Stimulated activated CD4-positive, alpha-beta T cell treated with anti-CD3 and anti-CD28 coated beads, Interleukin-1b, Interleukin-23, amount 100 ng/mL, for 4 hours (primary cell): ENCODE measurements at places on chromosomes 2 and 18.

DNA sequence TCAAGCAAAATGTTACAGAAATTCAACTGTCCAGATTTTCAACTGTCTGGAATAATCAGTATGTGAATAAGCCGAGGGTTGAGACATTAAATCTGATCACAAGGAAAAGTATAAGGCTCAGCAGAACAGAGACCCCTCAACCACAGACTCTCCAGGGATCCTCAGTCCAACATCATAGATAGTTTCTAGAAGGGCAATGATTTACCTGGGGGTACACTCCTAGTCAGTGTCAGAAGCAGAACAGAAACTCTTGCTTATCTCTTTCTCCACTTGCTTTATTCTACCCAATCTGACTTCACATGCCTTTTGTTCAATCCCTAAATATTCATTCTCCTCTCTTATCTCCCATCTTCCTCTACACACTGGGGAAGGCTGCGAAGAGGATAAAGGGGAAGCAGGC is 36.4 kb downstream of the ICOS start:
- DNase-seq: no peak

DNA sequence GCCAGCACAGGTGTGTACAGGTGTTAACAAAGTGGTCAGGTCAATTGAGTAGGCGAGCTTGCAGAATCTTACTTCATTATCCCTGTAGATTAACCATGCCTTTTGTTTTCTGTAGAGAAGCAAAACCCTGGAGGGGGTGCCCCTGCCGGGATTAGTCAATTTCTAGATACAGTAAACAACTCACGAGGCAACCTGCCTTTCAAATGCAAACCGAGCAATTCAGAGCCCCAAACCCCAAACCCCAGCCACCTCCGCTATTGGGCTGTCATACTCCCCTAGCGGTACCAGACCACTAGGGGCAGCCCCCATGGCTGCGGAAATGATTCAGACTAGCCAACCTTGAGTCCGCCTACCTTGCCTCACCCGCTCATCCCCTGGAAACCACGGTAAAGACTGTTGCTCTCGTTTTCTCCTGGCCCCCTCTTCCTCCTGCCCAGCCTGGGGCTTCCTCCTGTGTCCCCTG is 61.4 kb upstream of the KIF5C start:
- peak; percentile 51 for DNase-seq

DNA sequence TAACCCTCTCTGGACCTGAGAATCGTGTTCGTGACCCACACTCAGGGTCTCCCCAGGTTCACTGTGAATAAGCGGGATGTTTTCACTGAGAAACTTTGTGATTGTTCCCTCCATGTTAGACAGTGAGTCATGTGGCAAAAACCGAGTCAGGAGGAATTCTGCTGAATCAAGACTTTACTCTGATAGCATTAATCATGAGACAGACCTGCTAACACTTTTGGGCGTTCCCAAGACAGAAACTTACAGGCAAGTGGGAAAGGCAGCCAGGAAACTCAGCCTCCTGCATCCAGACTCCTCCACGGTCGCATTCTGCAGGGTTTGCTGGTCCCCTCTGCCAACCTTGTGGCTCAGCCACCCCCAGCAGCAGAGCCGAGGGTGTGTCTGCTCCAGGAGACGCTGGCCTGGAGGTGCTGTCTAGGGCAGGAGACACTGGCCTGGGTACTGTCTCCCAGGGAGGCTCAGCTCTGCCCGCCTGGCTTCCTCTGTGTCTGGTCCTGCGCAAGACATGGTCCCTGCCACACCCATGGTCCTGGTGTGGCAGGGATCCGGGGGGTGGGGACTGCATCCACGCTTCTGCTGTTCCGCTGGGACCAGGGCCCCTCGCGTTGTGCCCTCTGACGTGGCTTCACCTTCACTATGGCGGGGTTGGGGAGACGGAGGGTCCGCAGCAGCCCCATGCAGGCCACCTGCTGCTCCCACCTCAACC is 177.4 kb downstream of the TWIST2 start:
- no peak for DNase-seq

- DNase-seq: no peak
Observed at GRCh38 chr2:118169359-118170005, 81.2 kb downstream of the INSIG2 start.

DNA sequence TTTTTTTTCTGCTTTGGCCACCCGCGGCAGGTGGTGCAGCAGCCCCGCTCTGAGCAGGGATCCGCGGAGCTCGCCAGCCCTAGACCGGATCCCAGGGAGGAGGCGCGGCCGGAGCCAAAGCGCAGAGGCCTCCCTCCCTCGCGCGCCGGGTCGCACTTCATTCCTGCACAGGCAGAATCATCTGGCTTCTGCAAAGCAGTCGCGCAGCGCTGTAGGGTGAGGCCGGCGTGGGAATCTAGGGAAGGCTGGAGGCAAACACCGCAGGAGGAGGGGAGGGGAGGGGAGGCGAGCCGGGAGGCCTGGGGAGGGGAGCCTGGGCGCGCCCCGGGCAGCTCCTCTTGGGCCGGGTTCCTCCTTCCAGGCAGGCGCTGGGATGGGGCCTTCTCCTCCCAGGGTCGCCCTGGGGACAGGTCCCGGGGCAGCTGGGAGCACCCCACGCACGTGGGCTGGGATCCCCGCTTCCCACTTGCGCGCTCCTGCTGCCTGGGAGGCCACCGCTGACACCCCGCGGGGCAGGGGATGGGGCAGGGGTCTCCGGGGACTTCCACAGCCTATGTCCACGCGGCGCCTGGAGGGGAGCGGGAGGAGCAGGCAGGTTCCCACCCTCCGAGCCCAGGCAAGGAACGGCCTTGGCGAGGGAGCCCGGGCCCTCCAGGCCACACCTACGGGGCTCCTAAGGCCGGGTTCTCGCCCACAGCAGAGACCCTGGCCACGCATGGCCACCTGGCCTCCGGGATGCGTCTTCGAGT is 45.0 kb downstream of the MBP start:
- no peak for DNase-seq

- DNase-seq: no peak
Observed at GRCh38 chr2:25598911-25599310, 74.5 kb downstream of the DTNB start.

DNA sequence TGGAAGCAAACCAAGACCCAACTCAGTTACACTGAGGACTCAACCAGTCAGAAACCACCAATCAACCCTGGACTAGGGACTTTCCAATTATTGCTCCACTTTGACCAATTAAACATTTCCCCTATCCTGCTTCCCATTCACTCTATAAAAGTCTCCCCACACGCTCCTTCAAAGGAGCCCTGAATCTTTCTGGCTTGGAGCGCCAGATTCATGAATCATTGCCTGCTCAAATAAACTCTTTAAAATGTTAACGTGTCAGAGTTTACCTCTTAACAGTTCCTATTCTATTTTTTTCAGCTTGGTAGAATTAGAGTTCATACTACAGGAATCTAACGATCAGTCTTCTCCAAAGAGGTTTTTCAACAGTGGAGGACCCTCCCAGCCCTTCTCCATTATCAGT is 20.7 kb upstream of the SULT1C2 start:
- no peak for DNase-seq

GRCh38 chr2:11680182-11680900 is 10.3 kb upstream of the NTSR2 start:
- DNase-seq: no peak

DNA sequence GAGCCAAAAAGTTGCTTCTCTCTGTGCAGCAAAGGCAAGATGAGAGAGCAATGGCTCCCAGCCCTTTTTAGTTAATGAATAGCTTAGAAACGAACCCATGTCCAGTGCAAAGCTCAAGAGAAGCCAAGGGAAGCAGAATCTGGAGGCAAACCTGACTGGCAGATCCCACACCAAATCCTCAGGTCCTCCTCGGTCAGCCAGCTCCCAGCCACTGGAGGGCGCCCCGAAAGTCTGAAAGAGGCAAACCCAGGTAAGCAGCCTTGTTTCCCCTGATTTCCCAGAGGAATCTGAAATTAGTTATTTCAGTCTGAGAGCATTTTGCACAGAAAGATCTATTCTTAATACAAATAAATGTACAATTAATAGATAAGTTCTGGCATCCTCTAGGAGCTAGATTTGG is 71.3 kb upstream of the PID1 start:
- DNase-seq: no peak

GRCh38 chr2:27369471-27370025 is 590 bp downstream of the EIF2B4 start:
- DNase-seq: no peak

DNA sequence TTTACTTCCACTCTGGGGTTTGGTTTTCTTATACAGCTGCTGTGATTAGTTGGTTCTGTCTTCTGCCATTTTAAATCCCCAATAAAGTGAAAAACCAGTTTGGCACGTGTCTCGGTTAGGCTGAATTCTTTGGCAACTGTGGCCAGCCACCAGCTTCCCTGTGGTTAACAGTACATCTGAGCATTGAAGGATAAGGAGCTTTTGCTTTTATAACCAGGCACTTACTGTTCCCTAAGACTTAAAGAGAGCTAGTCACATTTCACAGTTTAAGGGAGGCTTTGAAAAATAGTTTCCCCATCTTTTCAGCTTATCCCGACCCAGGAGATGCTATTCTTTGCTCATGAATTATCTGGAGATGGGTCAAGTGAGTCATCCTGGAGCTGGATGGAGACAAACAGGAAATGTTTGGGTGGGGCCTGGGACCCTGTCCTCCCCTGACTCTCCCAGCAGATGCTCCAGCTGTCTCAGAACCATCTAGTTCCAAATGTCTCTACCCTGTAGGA is 57.3 kb upstream of the EML6 start:
- no peak for DNase-seq

GRCh38 chr2:116669782-116670181 is 1144.7 kb upstream of the DDX18 start:
- DNase-seq: no peak

- DNase-seq: no peak
Observed at GRCh38 chr2:127229555-127229954, 9.5 kb upstream of the CYP27C1 start.

DNA sequence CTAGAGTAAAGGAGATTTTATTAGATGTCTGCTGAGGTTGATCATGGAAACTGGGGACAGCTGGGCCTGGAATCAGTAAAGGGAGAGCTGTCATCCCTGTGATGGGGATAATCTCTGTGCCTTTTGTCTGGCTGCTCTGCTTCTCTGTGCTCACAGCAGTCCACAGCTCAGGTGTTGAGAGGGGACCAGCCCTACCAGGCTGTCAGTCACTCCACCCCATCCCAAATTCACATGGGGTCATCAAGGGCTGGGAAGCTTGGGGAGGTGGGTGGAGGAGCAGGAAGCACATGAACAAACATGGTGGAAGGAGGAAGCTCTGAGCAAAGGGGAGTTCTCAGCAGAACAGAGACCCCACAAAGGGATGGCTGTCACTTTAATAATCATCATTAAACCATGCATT is 13.7 kb upstream of the LRRFIP1 start:
- DNase-seq: no peak

DNA sequence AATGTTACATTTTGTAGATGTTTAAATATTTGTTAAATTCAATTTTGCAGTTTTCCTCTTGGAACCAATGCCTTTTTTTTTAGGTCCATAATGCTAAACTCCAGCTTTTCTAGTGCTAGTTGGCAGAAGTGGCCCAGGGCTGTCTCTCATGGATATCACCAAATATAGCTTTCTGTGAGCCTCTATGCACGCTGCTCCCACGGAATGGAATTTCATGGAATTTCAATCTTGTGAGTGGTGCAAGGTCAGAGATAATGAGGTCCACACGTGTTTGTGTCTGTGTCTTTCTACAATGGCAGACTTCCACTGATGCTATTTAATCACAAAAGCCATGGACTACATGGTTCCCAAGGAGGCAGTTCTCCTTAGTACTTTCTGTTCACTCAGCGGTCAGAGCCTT is 191.5 kb upstream of the PARD3B start:
- DNase-seq: no peak

GRCh38 chr18:63603772-63604171 is 16.6 kb downstream of the SERPINB13 start:
- no peak for DNase-seq

GRCh38 chr2:12547566-12548170 is 169.1 kb upstream of the TRIB2 start:
- no peak for DNase-seq

DNA sequence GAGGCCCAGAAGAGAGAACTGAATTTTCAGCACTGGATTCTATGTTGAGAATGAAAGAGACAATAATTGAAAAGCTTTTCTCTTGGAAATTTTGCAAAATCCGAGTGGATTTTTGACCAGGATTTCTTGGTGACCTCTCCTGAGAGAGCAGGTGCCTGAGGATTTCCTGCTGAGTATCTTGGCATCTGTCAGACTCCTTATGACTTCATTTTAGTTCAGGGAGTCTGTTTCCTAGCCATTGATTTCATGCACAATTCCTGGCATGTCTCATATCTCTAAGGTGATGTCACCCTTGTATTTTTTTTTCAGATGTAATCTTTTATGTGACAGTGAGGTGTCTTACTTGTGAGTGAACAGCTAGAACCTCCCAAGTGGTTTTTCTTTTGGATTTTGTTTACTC is 195.9 kb downstream of the NEDD4L start:
- no peak for DNase-seq

DNA sequence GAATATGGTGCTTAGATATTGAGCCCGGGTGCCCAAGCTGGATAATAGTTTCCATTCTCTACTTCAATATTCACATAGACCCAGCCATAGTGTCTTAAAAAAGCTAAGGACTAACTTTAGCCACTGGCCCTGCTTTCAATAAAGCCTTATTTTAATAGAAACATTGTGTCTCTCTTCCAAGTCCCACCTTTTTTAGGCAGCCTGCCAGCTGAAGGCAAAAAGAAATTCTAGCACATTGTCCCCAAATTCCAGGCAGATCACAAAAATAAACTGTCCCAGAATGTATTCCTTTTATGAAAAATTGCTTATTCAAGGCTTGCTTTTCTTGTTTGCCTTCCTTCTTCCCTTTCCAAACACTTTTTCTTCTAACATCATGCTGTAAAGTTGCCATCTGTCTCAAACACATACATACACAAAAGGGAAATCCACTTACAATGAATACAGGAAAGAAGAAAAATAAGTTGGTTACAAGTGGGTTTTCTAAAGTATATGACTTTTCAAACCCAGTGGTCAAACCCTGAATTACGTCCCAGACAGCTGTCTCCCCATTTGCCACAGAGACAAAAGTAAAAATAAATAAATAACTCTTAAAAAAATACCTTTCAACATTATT is 778.5 kb downstream of the BCL11A start:
- DNase-seq: no peak

DNA sequence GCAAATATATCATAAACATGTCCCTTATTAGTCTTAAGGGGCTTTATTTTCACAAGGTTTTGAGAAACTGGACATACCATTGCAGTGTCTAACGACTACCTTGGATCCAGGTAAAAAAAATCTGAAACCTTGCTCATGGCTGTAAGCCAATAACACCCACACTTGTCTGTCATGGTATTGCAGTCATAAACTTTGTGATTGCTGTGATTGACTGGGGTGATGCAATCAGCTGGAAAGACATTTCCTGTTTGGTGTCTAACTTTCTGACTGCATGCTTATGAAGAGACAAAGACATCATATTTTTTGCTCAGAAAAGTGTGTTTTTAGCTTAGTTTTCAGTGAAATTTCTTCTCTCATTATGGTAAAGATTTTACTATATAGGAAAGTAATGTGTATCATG is 635.0 kb downstream of the TSN start:
- no peak for DNase-seq
